H7 (cell line): ENCODE measurements at places on chromosomes 12 and 14. TPM values are rescaled to one million over a fixed set of nuclear protein-coding genes. Genes with fewer than 3 reads are reported as not detected.
A peak's percentile ranks its signal among the peaks of the same experiment; 100 is the strongest.

Gene OR10AD1
- not detected in 2 replicates for total RNA-seq

Gene CIDEB
- 0.48 TPM in 1 of 2 replicates, not detected in the other for total RNA-seq

Gene CCDC175
- total RNA-seq: not detected in 2 replicates

Gene BMP4
- total RNA-seq: 20.4 and 22.9 TPM in 2 replicates

Gene KRT74
- not detected in 2 replicates for total RNA-seq

Gene KRT72
- total RNA-seq: not detected in 2 replicates

Gene NTN4
- total RNA-seq: 1.2 and 1.4 TPM in 2 replicates

Gene CCDC184
- total RNA-seq: 0.07 and 0.17 TPM in 2 replicates

- DNase-seq: no peak
Measured at GRCh38 chr12:12333407-12334366, 16.4 kb downstream of the MANSC1 start.

DNA sequence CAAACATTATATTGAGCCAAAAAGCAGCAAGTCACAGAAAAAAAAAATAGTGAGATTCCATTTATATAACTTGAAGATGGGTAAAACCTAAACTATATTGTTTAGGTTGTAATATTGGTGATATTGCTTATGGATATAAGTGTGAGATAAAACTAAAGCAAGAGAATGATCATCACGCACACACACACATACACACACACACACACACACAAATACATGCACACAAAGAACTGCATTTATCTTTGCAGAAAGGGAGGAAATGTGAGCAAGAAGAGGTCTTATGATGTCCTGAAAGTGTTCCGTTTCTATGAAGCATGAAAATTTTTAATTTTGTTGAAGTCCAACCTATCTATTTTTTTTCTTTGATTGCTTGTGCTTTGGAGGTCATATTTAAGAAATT is 16.4 kb upstream of the AMN1 start:
- no peak for DNase-seq

DNA sequence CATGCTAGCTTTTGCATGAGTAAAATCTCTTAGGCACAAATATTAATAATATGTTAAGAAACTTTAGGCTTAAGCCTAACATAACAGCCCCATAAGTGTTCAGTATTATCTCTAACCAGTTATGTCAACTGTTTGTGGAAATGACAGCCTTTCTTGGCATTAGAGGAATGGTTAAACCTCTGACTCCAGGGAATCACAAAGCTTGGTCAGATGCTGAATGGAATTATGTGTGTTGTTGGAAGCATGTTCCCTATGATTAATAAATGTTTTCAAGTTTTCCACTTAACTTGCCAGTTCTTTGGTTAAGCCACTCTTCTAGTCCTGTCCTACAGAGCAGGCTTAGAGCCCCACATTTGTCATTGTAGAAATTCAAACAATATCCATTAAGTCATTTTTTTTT is 17.0 kb downstream of the PSEN1 start:
- DNase-seq: no peak

DNA sequence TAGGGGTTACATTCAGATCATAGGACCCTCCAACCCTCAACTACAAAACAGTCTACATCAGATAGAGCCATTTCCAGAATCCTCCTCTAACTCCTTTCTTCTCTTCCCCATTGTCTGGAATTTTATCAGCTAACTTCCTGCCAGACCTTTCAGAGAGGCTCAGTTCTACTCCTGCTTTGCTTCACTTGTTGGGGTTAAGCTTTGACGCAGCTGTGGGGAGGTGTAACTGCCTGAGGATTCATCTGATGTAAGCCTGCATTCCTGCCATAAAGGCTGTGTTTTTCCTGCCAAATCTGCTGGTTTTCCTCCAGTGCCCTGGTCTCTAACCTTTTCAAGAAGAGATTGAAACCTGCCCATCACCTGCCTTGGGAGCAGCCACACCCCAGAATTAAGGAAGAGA is 16.9 kb downstream of the DHRS2 start:
- no peak for DNase-seq

- peak; percentile 44 for DNase-seq
Measured at GRCh38 chr14:103206023-103206481, 82.8 kb downstream of the TNFAIP2 start.

GRCh38 chr12:47977772-47978597 is 14.6 kb downstream of the TMEM106C start:
- DNase-seq: no peak

DNA sequence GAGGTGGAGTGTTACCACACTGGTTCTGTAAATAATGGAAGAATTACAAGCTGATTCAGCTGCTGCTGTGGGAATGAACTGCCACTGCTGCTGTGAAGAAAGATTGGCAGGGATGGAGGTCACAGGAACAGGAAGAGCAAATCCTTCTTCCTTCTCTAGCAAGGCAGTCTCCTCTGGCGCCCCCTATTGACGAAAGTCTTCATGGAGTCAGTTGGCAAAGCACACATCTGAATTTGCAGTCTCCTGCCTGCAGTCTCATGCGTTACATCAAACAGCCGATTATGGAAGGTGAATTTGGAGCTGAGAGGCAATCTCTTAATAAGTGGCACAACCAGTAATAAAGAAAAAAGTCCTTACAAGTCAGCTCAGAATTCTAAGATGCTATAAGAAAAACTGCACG is 106.0 kb upstream of the TMTC1 start:
- peak; percentile 64 for DNase-seq

DNA sequence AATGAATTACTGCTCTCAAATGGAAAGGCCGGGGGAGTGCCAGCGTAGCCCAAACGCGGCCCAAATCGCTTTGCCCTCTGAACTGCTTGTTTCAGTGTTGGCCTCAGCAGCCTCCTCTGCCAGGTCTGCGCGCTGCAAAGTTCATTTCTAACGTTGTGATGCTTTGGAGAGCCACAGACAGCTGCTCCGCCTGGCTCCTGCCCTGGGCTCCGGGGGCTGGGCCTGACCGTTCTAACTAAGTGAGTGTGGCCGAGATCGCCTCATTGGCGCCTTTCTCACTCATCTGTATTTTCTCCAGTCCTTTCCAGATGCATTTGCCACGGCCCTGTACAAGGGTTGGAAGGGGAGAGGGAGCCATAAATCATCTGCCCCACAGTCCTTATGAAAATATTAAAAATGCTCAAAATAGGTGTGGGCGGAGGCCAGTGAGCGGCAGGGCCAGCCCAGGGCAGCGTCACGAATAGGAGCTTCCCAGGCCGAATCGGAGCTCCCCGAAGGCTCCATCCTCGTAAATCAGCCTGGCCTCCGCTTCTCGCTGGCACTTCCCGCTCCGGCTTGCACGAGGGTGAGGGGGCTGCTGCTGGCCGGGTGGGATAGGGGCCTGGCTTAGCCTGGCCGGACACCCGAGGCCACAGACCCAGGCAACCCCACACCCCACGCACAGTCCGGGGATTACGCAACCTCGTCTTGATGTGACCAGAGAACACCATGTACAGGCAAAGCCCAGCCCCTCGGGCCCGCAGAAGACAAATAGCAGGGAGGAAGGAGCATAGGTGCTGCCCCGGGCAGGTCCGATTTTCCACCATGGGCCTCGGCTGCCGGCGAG is 196.6 kb upstream of the DIO3 start:
- DNase-seq: peak; percentile 33

DNA sequence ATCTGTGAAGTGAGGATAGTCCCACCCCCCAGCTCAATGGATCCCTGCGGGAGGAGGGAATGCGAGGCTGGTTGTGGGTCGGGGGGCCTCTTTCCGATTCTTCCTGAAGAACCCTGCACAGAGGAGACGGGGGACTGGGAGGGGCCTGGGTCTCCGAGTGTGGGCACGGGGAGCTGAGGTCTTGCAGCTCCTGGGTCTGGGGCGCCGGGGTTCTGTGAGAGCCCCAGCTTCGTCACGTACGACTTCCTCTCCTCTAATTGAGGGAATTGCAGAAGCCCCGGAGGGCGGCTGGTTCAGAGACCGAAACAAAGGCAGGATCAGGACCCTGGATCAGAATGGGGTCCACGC is 66.6 kb downstream of the DIO3 start:
- DNase-seq: peak; percentile 51

GRCh38 chr14:71554959-71555612 is 377.1 kb upstream of the RGS6 start:
- DNase-seq: no peak

DNA sequence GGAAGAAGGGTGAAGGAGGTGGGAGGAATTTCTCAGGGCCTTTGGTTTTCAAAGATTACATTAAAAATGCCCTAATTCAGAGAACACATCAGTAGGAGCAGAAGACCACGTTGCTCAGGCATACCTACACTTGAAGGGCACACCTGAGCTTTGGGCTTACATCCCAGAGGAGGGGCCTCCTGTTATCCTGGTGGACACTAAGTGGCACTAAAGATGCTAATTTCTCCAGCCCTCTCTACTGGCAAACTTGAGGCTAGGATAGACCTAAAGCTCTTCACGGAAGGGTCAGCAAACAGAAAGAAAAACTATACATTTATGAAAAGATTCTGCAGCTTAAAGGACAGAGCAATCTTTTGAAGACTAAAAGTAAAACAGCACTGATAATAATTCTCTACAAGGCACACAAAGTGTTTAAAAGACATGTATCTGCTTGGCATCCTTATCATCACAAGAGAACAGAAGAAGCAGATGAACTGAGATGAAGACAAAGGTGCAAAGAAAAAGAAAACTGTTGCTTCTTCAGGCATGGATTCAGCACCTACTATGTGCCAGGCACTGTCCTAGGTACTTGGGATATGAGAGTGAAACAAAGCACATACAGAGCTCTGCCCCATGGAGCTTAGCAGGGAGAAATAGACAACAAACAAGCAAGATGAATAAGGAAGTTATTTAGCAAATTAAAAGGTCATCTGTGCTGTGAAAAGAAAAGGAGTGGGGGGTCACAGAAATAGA is 137.5 kb downstream of the NUAK1 start:
- no peak for DNase-seq

GRCh38 chr14:92846162-92846897 is 52.2 kb downstream of the GOLGA5 start:
- no peak for DNase-seq

GRCh38 chr12:52178443-52178842 is 13.4 kb downstream of the KRT80 start:
- no peak for DNase-seq

- no peak for DNase-seq
Measured at GRCh38 chr12:84247931-84248330, 664.7 kb downstream of the SLC6A15 start.

GRCh38 chr12:92899386-92900001 is 29.6 kb downstream of the EEA1 start:
- DNase-seq: peak; percentile 10

GRCh38 chr14:34237677-34238076 is 224.4 kb downstream of the SPTSSA start:
- no peak for DNase-seq

DNA sequence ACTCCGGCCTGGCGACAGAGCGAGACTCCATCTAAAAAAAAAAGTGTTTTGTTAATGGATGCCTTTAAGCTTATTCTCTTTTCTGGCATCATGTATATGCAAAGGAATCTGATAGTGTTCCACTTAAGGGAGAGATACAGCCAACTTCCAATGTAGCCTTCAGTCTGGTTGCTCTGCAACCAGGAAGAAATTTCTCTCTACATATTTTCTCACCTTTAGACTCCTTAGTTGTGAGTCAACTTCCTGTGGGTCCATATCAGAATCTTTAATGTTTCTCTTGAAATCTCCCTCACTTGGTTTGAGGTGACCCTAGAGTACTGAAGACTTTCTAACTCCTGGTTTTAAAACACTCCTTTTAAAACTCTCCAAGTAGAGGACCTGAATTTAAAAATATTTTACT is 340.4 kb downstream of the SLC6A15 start:
- no peak for DNase-seq

- DNase-seq: no peak
Measured at GRCh38 chr12:48074266-48074665, 31.6 kb downstream of the SENP1 start.

- DNase-seq: no peak
Measured at GRCh38 chr12:19125325-19125724, 4.2 kb upstream of the PLEKHA5 start.

DNA sequence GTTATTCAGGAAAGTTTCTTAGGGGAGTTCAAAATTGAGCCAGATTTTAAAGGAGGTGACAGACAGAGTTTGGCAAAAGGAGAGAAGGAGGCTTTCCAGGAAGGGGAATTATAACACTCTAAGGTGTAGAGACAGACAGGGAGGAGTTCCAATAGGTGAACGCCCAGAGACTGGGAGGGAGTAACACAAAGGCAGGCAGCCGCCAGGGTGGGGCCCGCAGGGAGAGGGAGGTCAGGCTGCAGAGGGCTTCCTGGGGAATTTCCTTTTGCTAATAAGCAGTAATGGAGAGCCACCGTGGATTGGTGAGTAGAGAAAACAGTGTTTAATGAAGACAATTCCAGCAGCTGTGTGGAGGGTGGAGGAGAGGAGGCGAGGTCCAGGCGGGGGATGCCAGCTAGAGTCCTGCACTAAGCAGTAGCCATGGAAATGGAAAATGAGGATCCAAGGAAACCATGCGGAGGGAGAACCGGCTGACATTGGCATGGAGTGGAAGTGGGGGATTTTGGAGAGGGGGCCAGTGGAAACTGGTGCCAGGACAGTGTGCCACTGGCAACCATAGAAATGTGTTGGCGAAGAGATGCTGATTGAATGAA is 22.2 kb downstream of the GRIN2B start:
- peak; percentile 30 for DNase-seq

- DNase-seq: peak; percentile 76
Measured at GRCh38 chr12:121748218-121748570, 35.6 kb downstream of the TMEM120B start.

DNA sequence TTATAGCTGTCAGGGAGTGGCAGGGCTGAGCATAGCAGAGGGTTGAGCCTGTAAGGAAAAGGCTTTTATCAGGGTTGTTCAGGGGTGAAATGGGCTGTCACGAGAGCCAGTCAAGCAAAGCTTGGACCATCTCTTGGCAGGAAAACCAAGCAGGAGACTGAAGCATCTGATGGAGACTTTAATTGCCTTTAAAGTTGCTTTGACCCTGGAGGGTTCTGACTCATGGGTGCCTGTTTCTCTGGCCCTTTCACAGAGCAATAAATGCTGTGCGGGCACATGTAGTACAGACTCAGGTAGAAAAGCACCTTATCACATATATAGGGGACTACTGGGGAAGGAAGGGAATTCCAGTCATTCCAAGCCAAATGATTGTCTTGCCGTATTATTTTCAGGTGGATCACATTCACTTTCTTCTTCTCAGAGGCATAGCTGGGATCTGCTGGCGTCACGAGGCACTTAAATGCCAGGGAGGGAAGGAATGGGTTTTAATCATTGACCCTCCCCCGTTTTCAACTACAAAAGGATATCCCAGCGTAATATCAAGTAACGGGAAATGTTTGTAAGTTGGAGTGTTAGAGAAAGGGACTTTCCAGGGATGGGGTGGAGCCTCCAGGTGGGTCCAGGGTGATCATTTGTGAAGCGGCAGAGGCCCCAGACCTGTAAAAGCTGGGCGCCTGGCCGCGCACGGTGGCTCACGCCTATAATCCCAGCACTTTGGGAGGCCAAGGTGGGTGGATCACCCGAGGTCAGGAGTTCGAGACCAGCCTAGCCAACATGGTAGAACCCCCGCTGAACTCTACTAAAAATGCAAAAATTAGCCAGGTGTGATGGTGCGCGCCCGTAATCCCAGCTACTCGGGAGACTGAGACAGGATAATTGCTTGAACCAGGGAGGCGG is 34.9 kb downstream of the PLEKHD1 start:
- no peak for DNase-seq

- DNase-seq: no peak
Measured at GRCh38 chr12:30932881-30933280, 6.3 kb downstream of the TSPAN11 start.
